HepG2 (cell line): ENCODE measurements at places on chromosomes 16 and 17.

- DNase-seq = no peak
These were observed 3.3 kb upstream of the HEXIM1 start for GRCh38 chr17:45145035-45145389.

DNA sequence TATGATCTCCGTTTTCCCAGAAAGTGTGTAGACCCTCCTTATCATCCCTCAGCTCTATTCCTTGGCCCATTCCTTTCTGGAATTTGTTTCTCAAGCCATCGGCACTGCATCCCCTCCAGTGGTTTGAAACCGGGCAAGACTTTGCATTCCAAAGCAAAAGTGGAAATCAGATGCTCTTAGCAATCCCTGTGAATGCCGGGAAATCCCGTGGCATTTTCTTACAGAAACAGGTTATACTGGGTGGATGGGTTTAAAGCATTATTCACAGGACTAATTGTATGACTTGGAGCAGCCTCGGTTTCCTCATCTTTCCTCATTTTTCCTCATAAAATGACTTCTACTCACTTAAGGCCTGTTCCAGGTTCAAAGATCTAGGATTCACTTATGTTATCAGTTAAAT lies 52.0 kb downstream of the MAP2K6 start:
- DNase-seq = no peak

DNA sequence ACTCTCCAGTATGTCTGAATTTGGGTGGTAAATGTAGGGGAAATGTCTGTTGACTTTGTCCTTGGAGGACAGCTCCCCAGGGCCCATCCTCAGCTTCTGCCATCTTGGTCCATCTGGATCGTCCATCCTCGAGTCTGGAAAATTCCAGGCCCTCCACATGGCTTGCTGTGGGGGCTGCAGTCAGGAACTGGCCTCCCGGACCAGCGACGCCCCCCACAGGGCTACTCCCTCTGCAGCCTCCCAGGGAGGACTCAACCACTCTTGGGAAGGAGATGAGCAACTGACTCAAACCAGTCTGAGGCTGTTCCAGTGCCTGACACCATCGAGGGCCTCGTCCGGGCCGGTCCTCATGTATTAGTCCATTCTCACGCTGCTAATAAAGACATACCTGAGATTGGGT lies 5.5 kb upstream of the ZG16B start:
- no peak for DNase-seq

DNA sequence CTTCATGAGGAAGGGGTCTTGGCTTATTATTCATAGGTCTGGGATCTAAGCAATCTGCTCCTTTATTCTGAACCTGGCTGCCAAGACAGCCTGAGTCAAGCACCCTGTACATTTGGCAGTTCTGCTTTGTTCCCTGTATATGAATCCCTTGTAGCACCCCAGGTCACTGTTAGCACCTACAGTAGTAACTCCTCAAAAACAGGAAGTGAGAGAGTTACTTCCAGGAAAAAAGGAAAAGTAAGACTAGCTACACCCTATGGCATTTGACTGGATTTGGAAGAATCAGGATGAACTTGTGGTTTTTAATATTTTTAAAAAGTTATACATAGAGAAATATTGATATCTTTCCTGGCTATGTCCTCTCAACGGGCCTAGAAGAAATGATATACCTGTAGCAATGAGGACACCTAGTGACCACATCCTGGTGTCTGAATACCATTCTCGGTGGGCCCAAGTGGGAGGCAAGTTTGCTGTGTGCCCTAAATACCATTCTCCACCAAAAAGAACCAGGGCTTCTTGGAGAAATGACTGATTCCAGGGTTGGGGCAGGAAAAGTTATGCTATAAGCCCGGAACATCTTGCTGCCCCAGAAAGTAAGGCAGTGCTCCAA lies 9.9 kb downstream of the ANKRD40 start:
- no peak for DNase-seq

DNA sequence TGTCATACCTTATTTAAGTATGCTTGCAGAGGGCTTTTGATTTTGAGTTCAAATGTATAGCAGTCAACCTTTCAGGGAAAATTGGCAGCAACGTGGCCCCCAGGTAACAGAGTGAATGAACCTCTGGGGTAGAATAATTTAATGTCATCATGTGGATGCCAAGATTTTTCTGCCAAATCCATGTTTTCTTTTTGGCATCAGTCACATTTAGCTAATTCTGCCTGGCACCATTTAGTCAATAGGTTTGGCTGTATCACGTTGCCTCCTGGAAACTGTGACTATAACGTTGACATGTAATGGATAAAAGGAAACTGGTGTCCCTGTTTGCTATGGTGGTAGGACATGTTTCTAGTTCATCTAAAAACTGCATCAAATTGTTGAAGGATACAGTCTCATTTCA lies 115.5 kb downstream of the HS3ST2 start:
- DNase-seq = no peak

DNA sequence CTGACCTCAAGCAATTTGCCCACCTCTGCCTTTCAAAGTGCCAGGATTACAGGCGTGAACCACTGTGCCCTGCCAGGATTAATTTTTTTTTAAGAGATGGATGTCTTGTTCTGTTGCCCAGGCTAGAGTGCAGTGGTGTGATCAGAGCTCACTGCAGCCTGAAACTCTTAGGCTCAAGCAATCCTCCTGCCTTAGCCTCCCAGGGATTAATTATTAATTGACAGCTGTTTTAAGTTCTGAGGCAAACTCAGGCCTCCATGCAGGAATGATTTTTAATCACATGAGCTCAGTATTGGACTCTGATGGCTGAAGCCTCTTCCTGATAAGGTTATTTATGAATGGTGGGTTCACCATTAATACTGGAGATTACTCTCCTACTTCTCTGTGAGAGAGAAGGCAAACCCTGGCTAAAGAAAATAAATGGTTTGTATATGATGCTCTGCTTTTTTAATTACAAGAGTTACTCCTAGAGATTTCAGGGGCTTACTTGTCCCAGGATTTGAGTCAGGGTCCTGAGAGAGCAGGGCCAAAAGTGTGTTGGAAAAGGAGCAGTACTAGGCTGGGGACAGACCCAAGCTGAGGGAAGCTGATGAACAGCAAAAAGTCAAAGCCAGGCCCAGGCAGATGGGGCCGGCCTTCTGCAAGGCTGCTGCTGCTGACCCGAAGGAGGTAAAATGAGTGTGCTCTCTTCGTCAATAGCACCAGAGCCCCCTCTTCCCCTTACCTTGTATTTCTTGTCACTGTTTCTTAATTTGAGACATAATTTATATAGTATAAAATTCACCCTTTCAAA lies 56.9 kb upstream of the HAS3 start:
- no peak for DNase-seq

DNA sequence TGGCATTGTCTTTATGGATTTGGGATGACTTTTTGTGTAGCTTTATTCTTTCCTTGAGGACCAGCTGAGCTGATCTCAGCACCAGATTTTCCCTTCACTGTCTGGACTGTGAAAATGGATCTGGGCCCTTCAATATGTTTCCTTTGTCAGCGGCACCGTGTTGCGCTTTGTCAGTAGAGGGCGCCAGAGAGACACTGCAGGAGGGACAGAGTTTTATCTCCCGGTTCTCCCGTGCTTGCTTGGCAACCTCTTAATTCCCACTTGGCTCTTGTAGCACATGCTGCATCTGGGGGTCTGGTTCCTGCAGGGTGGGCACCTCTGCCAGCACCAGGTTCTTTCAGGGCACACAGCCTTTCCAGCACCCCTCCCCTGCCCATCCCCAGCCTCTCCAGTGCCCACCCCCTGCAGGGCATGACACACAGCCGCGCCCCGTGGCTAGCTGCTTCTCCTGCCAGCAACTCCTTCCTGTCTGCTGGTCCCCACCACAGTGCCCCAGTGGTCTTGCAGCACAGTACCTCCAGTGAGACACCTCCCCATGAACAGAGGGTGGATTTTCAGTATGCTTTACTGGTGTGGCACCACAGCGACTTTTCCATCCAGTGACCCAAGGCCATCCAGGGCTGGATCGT lies 19.6 kb downstream of the OR1D5 start:
- peak; percentile 15 for DNase-seq

DNA sequence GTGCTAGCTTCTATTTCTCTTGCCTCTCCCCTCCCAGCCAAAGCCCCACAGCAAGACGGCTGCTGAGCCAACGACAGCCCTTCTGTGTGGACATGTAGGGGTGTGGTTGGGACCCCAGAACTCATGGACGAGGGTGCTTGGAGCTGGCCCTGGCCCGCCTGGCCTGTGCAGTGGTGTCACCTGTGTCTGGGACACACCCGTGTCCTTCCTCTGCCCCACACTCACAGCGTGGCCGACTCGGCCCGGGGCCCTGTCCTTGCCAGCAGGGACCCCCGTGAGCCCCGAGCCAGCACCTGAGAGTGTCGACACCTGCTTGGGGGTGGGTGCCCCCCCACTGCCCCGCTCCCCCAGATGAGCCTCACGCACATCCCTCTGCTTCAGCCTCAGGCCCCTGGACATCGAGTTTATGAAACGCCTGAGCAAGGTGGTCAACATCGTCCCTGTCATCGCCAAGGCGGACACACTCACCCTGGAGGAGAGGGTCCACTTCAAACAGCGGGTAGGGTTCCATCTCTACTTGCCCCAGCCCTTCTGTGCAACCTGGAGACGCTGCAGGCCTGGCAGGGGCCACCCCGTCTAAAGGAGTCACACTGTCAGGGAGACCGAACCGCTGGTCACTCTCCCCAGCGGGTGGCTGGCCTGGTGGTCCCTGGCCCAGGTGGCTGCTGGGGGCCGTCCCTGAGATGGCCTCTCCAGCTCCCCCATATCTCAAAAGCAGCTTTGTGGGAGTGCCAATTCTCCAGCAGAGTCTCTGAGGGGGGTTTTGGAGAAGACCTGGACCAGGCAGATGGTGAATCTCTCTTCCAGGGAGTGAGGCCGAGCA lies 349.8 kb downstream of the SEC14L1 start:
- DNase-seq = no peak

DNA sequence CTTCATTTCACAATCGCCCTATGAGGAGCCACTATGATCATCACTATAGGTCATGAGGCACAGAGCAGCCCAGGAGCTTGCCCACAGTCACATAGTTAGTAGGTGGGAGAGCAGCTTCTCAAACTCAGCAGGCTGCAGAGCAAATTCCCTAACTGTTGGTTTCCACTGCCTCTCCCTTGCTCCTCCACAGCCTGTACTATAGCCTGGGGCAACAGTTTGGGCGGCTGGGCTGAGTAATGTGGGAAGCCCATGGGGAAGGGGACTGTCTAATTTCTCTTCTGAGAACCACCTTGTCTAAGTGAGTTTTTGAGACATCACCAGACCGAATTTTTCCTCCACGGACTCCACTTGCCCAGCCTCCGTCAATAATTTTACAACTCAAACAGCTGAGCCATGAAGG lies 73.4 kb upstream of the GPR139 start:
- DNase-seq = no peak

- no peak for DNase-seq
These were observed 319.8 kb downstream of the SEC14L1 start for GRCh38 chr17:77460514-77461046.

- DNase-seq = peak; percentile 77
These were observed 11.7 kb downstream of the SLC7A6OS start for GRCh38 chr16:68298907-68299561.
